ENCODE measurements at places on chromosomes 2 and 18.

GRCh38 chr2:107669335-107669734 is 157.4 kb upstream of the RGPD4 start:
- peak; percentile 11 for DNase-seq

DNA sequence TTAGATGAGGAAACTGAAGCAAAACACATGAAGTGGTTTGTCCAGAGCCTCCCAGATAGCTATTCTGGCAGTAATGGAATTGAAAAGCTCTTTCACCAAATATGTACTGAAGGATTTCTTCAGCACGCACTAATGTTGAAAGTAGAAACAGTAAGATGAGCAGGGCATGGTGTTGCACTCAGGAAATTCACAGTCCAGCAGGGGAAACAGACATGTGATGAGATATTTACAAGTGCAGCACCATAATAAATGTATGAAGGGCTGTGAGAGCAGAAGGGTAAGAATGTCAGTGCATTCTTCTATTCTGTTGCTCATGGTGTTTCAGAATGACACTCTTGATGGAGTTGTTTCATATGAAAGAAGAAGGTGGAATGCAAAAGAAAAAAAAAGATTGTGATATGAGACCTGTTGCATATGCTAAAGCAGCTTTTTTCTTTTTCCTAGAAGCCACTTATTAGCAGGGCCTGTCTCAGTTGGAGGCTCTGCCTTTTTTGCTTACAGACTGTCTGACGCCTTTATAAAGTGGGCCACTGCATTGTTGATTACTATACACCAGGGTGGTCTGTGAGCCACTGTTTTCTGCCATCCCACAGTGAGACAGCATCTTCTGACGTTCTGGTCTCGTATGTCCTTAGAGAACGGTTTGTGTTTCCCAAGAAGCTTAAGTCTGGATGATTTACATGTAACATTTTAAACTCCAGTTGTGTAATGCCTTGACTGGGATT is 516.9 kb downstream of the ARHGAP15 start:
- DNase-seq: no peak

- no peak for DNase-seq
Measured at GRCh38 chr2:224400886-224401632, 848 bp downstream of the FAM124B start.

- no peak for DNase-seq
Measured at GRCh38 chr2:223404616-223405015, 197.5 kb downstream of the SCG2 start.

DNA sequence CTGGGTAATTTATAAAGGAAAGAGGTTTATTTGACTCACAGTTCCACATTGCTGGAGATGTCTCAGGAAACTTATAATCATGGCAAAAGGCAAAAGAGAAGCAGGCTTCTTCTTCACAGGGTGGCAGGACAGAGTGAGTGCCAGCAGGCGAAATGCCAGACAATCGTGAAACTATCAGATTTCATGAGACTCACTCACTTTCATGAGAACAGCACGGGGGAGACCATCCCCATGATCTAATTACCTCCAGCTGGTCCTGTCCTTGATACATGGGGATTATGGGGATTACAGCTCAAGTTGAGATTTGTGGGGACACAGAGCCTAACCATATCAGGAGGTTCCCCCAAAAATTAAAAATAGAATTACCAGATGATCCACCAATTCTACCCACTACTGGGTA is 675.5 kb upstream of the SLC8A1 start:
- no peak for DNase-seq

GRCh38 chr2:197946562-197946961 is 142.2 kb downstream of the PLCL1 start:
- no peak for DNase-seq

DNA sequence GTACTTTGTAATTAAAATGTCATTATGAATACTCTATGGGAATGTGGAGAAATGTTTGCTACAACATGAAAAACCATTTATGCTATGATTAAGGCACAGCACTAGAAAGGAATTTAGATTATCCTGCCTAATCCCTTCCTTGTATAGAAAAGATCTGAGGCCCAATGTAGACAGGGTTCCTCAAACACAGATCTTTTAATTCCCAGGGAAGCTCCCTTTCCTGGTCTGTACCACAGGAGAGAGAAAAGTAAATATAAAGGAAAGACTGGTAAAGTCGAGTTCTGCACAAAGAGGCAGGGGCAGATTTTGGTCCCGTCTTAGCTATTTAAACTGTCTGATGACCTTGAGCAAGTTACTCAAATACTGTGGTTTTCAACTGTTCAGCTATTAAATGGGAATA is 84.7 kb downstream of the ICA1L start:
- DNase-seq: no peak

GRCh38 chr2:60313470-60314172 is 239.8 kb downstream of the BCL11A start:
- no peak for DNase-seq

DNA sequence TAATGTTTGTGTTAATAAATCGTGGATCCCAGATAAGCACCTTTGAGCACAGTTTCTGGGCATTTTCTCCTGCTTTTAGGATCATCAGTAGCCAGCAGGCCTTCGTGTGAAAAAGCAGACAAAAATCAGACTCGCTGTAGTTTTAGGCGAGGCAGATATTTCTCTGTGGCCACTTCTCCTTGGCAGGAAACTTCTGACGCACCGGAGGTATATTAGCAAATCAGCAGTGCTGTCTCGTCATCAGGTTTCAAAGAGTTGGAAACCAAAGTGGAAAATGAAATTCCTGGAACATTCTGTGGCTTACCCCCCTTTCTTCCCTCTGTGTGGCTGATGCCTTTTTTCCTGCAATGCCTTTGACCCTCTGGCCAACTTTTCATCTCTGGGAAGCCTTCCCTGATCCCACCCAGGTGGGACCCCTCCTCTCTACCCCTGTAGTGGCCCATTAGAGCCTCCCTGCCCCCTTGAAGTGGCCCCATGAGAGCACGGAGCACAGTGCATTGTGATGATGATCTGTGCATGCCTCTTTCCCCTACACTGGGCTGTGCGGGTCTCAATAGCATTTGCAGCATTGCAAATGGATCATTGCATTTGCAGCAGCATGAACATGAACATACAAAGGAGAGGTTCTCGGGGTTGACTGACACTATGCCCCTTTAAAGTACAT is 93.3 kb downstream of the RNF144A start:
- DNase-seq: peak; percentile 99

DNA sequence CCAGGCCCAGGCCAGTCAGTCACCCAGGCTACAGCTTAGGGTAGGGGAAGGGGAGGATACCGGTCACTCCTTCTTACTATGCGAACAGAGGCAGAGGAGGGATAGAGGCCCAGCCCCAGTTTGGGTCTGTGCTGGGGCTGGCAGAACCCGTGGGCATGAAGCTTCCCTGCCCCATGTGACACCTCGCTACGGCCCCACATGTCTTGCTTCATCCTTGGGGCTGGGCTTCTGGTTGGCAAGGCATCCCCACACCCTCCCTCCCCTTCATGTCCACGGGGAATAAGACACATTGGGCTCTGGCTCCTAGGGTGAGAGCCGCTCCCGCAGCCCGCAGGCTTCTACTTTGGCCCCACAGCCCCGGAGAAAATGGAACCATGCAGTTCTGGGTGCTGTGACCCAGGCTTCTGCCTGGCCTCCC is 32.4 kb downstream of the HS1BP3 start:
- DNase-seq: no peak

DNA sequence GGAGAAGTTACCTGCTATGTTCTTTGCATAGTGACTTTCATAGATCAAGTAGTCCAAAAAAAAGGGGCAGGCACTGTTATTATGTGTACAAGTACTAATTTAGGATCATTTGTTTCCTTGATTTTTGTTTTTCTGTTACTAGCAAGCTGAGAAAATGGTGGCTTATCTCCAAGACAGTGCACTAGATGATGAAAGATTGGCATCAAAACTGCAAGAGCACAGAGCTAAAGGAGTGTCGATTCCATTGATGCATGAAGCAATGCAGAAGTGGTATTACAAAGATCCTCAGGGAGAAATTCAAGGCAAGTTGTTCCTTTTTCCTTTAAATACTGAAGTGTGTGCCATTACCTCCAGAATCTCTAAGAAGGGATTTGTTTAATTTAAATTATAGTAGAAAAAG is 19.6 kb upstream of the KCNJ13 start:
- no peak for DNase-seq

- no peak for DNase-seq
Measured at GRCh38 chr18:47250391-47251046, 941 bp downstream of the SKOR2 start.

- no peak for DNase-seq
Measured at GRCh38 chr2:105748566-105748965, 3.9 kb downstream of the NCK2 start.

- no peak for DNase-seq
Measured at GRCh38 chr18:77164763-77165485, 32.3 kb upstream of the MBP start.

- no peak for DNase-seq
Measured at GRCh38 chr2:190856985-190857384, 23.6 kb upstream of the GLS start.

DNA sequence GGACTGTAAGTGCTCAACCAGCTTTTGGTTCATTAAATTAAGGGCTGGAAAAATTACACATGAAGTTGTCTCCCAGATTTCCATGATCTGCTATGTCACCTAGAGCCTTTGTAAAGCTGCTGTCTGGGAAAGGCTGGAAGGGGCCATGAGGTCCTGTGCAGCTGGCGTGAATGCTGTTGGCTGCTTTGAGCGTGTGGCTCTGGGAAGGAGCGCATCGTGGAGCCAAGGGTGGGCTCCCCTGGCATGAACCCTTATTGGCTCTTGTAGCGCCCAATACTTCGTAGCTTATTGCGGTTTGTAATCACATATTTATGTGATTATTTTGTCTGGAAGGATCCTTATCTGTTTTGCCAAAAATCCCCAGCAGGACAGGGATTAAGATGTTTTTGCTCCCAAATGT is 70.5 kb upstream of the LMAN1 start:
- no peak for DNase-seq

DNA sequence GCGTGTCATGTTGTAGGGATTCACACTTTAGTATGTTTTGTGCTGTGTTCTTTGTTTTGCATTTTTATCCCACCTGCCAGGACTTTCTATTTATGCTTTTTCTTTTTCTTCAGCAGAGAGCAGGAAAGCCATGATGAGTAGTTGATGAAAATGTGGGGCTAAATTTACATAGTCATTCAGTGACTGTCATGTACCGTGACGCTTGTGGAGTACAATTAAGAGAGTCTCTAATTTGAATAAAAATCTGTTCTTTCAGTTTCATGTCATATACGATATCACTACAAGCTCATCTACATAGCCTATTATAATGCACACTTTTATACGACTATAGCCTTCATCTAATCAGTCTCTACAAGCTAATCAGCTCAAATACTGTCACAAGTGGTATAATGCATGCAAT is 112.7 kb upstream of the SPATS2L start:
- DNase-seq: no peak

GRCh38 chr2:201403880-201404279 is 46.7 kb upstream of the FLACC1 start:
- peak; percentile 84 for DNase-seq

DNA sequence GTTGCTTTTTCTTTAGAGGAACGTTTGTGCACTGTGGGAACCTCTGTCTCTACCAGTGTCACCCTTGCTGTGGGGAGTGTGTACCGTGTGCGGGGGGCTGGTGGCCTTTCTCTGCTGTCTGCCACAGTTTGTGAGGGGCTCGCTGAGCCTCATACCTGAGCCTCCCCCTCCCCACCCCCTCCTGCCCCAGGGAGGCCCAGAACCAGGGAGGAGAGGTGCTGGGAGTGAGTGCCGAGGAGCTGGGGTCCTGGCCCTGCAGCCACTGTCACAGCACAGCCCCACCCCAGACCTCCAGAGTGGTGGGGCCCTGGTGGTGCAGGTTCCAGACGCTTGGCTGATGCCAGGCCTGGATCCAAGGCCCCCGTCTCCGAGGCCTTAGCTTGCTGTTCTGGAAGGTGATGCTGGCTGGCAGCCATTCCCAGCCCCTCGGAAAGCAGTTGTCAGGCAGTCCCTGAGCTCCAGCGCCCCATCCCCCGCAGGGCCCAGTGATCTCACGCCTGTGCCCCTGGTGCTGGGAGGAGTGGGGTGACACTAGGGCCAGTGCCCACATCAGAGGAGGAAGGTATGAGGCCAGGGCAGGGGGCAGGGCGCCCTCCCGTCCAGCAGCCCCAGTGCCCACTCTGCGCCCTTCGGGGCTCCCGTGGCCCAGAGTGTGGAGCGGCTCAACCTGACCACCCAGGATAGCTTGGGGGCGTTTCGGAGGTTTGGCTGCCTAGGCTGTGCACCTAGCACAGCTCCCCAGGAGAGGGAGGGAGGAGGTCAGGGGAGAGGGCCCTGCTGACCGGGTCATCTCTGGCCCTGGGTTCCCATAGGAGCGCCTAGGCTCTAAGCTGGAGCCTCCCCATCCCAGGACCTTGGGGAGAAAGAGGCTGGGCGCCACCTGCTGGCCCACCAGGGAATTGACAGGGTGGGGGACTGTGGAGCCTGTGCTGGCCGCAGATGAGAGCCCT is 53.0 kb upstream of the ALPP start:
- DNase-seq: no peak

- DNase-seq: peak; percentile 36
Measured at GRCh38 chr2:31247711-31248110, 13.8 kb downstream of the EHD3 start.

DNA sequence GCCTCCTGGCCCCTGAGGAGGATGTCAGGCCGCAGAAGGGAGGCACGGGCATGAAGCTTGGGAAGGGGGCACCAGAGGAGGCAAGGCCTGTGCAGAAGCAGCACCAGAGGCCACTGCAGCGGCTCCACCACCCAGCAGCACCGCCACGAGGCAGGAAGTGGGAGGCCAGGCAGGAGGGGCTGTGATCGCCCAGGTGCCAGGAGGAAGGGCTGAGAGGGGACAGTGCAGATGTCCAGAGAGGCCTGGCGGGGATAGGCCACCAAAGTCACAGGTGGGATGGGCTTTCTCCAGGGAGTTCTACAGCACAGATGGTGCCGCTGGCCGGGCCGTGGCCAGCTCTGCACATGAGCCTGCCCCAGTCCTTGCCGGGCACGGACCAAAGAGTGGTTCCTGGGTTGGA is 6.0 kb upstream of the ALPI start:
- no peak for DNase-seq

- peak; percentile 33 for DNase-seq
Measured at GRCh38 chr2:25570161-25570845, 103.1 kb downstream of the DTNB start.

DNA sequence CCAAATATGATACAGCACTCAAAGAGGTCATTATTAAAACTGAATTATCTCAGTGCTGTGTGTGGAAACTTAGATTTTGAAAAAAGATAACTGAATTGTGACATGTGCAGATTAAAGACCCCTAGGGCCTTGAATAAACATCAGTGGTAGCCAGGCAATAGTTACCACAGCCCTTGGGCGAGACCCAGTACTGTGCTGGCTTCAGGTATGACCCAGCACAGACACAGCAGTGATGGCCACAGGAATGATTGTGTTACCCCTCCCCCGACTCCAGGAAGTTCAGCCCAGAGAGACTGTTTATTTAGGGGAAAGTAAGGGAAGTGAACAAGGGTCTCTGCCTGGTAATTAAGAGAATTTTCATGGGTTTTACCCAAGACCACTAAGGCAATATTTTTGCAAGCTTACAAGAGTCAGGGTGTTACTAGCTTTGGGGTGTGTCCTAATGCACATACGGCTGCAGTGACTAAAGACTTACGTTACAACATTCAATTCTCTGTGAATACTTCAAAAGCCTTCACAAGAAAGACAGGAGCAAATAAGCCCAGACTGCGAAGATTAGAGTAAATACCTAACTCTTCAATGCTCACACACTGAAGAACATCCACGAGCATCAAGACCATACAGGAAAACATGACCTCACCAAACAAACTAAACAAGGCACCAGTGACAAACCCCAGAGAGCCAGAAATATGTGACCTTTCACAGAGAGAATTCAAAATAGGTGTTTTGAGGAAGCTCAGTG is 28.2 kb upstream of the ITGAV start:
- no peak for DNase-seq

Measured in astrocyte (in vitro differentiated cells and primary cell).